ENCODE measurements at places on chromosomes 3 and 15. TPM values are rescaled to one million over a fixed set of nuclear protein-coding genes. Genes with fewer than 3 reads are reported as not detected.

DNA sequence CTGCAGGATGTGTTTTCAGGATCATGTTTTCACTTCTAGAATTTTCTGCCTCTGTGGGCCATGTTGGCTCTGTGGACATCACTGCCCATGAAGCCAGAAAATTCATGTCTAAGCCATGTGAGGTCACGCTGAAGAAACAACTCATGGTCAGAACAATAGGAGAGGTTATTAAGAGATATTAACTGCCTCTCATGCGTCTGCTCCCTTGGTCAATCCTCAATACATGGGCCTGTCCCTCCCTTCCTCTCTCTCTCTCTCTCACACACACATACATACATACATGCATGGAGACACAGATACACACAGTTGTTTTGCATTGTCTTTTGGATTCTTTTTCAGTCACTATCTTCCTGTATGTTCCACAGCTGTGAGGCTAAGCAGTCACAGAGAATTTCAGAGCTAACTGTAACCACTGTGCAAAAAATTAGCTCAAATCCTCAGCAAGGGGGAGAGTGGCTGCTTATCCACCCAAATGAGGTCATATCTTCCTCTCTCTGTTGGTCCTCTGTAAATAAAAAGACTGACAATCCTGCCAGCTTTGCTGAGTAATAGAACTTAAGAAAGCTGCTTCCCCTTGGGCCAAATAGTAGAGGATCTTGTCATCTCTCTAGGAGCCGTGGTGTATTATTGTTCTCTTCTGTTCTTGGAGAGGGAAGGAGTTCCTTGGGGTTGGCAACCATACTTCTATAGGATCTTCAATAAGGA lies 45.6 kb downstream of the LRTM1 start:
- no peaks in the 10 kb centered on the region for H3K27me3 ChIP-seq
- H3K27ac ChIP-seq = peak overlapping the region; percentile 35
- no peak for DNase-seq
- H3K4me3 ChIP-seq = no peak overlapping the region

DNA sequence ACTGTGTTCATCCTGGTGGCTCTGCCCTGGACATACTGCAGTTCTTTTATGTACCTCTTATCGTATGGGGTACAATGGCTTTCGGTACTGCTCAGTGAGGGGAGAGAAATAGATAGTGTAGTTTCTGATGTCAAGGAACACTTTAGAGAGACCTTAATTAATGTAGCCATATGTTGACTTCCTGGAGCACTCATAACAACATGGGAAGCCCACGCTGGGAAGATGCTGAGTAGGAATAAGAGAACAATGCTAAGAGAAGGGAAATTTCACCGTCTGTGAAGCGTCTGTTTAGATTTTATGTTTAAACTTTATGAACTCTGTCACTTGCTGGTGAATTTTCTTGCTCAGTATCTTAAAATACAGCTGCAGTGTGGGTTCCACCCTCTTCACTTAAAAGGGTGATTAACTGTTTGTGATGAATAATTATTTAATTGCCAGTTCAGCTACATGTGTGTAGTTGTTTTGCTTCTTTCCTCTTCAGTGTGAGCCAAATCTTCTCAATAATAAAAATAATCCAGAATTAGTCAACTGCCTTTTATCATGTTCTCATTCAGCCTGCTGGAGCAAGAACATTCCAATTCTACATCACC lies 373.1 kb upstream of the TPRG1 start:
- peak overlapping the region; percentile 54 for H3K27ac ChIP-seq
- no peaks in the 10 kb centered on the region for H3K27me3 ChIP-seq
- H3K4me1 ChIP-seq = no peaks in the 10 kb centered on the region
- no peaks in the 10 kb centered on the region for H3K36me3 ChIP-seq

DNA sequence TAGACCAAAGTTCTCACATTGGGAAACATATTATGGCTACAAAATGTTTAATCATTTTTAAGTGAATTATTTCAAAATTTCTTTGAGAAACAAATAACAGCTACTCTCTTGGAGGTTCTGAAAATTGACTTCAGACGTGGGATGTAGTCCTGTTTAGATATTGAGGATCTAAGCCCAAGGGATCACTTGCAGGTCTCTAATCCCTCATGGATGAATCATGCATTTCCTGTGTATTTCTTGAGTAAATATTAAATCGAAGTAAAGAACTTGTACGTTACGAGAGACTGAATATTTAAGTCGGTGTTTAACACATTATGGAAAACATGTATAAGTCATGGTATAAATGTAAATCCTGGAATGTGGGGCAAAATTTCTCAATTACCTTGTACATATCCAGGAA lies 119.8 kb downstream of the EPHA3 start:
- no peaks in the 10 kb centered on the region for H3K27me3 ChIP-seq
- H3K36me3 ChIP-seq = no peaks in the 10 kb centered on the region
- H3K27ac ChIP-seq = no peak overlapping the region
- H3K4me3 ChIP-seq = no peak overlapping the region

CCDC9B gene
- 2.4 TPM for total RNA-seq

GRCh38 chr3:120284747-120285507 lies at the start of gene GPR156:
TSS of gene GPR156 (minus strand) at chr3:120285222. CDS start at chr3:120244098, 41,124 bp downstream.
- no peaks in the 10 kb centered on the region for H3K4me1 ChIP-seq
- no peaks in the 10 kb centered on the region for H3K36me3 ChIP-seq
- DNase-seq = no peak
- H3K4me3 ChIP-seq = peak within 1 kb of the TSS; percentile 49
- no peaks in the 10 kb centered on the region for H3K27me3 ChIP-seq

GRCh38 chr3:172511783-172512762 lies 11.2 kb downstream of the TNFSF10 start:
- H3K4me3 ChIP-seq = no peak overlapping the region
- no peaks in the 10 kb centered on the region for H3K4me1 ChIP-seq
- DNase-seq = no peak
- no peaks in the 10 kb centered on the region for H3K27me3 ChIP-seq
- no peaks in the 10 kb centered on the region for H3K36me3 ChIP-seq

GRCh38 chr3:114307222-114307830 lies 13.5 kb downstream of the TIGIT start:
- H3K27ac ChIP-seq = no peak overlapping the region
- H3K27me3 ChIP-seq = no peaks in the 10 kb centered on the region
- no peak for DNase-seq
- H3K4me1 ChIP-seq = no peaks in the 10 kb centered on the region
- H3K36me3 ChIP-seq = no peaks in the 10 kb centered on the region

PLCD1 gene
- total RNA-seq = 16.5 TPM

LXN gene
- total RNA-seq = 40.0 TPM

- no peaks in the 10 kb centered on the region for H3K4me1 ChIP-seq
- no peaks in the 10 kb centered on the region for H3K36me3 ChIP-seq
- peak; percentile 37 for DNase-seq
- no peak overlapping the region for H3K4me3 ChIP-seq
- no peaks in the 10 kb centered on the region for H3K27me3 ChIP-seq
These were observed 794.8 kb downstream of the MCTP2 start for GRCh38 chr15:95025924-95026728.

GOLGA8S gene
- not detected for total RNA-seq

GRCh38 chr3:132537297-132537696 lies 59.8 kb upstream of the ACKR4 start:
- no peak overlapping the region for H3K27ac ChIP-seq
- H3K4me1 ChIP-seq = no peaks in the 10 kb centered on the region
- DNase-seq = no peak
- no peaks in the 10 kb centered on the region for H3K36me3 ChIP-seq
- no peaks in the 10 kb centered on the region for H3K27me3 ChIP-seq

DNA sequence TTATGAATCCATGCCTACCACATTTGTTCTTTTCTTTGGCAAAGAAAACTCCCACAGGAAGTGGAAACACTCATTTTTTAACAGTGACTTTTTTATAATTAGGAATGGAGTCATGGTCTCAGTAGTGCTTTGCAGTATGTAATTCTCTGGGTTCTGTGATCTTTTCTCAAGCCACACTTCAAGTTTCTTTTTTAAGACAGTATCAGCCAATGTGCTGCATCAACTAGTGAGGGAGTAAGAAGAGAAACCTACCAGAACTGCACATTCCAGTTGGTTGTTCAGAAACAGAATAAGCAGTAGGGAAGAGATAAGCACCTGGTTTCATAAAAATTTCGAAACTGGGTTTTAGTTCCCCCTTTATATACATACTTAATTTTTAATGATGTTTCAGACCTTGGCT lies 126.3 kb downstream of the FOXB1 start:
- H3K27me3 ChIP-seq = no peaks in the 10 kb centered on the region
- no peak for DNase-seq
- H3K4me1 ChIP-seq = no peaks in the 10 kb centered on the region
- no peak overlapping the region for H3K27ac ChIP-seq
- H3K36me3 ChIP-seq = no peaks in the 10 kb centered on the region
- H3K4me3 ChIP-seq = no peak overlapping the region

DNA sequence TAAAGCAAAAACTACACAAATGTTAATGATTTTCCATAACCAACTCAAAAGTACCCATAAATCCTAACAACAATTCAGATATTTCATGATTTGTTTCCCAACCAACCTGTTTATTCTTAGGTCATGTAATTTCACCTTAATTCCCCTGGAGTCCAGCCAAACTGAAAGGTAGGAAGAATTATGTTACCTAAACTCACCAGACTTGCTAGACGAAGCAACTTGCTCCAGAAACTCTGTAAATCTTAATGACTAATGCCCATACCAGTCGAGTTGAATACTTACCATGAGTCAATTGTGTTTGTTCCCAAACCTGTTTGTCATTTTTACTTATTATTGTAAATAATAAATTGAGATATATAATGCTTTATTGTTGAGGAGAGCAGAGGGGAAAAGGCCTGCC lies 1030.0 kb downstream of the TBL1XR1 start:
- no peak overlapping the region for H3K4me3 ChIP-seq
- H3K27me3 ChIP-seq = no peaks in the 10 kb centered on the region
- DNase-seq = no peak
- no peaks in the 10 kb centered on the region for H3K36me3 ChIP-seq
- H3K27ac ChIP-seq = no peak overlapping the region

- no peaks in the 10 kb centered on the region for H3K4me1 ChIP-seq
- peak overlapping the region; percentile 52 for H3K4me3 ChIP-seq
- no peaks in the 10 kb centered on the region for H3K27me3 ChIP-seq
These were observed 879 bp upstream of the EIF5A2 start for GRCh38 chr3:170909129-170909903.

DNA sequence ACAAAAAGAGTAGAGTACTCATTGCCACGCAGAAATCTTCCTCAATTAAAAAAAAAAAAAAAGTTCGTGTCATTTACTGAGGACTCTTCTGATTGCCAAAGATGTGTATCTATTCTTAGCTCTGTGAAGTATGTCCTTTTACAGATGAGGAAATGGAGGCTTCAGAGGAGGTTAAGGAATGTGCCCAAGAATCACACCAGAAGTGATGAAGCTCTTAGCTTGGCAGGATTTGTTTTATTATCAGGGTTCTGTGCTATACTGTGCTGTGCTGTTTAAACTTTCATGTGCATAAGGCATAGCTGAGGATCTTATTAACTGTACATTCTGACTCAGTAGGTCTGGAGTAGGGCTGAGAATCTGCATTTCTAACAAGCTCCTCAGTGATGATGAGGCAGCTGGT lies 665.2 kb upstream of the ADAMTS9 start:
- no peaks in the 10 kb centered on the region for H3K27me3 ChIP-seq
- H3K27ac ChIP-seq = no peak overlapping the region
- no peaks in the 10 kb centered on the region for H3K36me3 ChIP-seq

CADM2 gene
- total RNA-seq = not detected

GRCh38 chr3:38001456-38002081 lies 11.0 kb downstream of the VILL start:
- H3K4me1 ChIP-seq = peaks cover 3% of the 10 kb centered on the region
- no peak overlapping the region for H3K4me3 ChIP-seq
- no peak overlapping the region for H3K27ac ChIP-seq
- H3K36me3 ChIP-seq = no peaks in the 10 kb centered on the region
- peak; percentile 18 for DNase-seq

- H3K4me3 ChIP-seq = no peak overlapping the region
- H3K4me1 ChIP-seq = no peaks in the 10 kb centered on the region
- no peaks in the 10 kb centered on the region for H3K36me3 ChIP-seq
- no peak for DNase-seq
These were observed 20.5 kb upstream of the SELENOT start for GRCh38 chr3:150582620-150583019.
